ENCODE measurements at places on chromosomes 4 and X.

DNA sequence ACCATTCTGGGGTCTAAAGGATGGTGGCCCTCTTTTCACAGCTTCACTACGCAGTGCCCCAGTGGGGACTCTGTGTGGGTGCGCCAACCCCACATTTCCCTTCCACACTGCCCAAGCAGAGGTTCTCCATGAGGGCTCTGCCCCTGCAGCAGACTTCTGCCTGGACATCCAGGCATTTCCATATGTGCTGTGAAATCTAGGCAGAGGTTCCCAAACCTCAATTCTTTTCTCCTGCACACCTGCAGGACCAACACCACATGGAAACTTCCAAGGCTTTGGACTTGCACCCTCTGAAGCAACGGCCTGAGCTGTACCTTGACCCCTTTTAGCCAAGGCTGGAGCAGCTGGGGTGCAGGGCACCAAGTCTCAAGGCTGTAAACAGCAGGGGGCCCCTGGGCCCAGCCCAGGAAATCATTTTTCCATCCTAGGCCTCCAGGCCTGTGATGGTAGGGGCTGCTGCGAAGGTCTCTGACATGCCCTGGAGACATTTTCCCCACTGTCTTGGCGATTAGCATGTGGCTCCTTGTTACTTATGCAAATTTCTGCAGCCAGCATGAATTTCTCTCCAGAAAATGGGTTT lies 30.1 kb downstream of the HMGB3 start:
- DNase-seq = no peak

DNA sequence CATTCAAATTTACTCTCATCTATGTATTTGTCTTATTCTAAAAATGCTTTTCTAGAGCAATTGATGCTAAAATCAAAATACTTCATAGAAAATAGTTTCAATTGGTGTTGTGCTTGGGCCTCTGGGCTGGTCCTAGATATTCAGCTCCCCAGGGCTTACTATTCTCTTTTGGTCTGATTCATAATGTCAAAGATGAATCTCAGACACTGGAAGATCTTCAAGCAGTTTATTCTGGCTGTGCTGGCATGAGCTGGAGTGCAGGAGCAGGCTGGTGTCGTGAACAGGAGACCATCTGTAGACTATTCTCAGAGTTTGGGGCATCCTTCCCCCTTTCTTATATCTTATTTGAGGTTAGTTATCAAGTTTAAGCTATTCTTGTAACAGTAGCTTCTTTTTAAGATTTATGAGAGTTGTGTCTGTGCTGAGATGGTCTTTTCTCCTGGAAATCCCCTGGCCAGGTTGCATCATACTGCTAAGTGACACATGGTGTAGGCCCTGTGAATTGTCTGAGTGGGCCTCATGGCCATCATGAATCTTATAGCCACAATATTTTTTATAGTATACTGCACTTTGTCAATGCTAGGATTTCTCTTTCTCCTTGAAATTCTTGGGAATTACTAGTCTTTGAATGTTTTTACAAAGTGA lies 1624.0 kb upstream of the IGFBP7 start:
- no peak for DNase-seq

DNA sequence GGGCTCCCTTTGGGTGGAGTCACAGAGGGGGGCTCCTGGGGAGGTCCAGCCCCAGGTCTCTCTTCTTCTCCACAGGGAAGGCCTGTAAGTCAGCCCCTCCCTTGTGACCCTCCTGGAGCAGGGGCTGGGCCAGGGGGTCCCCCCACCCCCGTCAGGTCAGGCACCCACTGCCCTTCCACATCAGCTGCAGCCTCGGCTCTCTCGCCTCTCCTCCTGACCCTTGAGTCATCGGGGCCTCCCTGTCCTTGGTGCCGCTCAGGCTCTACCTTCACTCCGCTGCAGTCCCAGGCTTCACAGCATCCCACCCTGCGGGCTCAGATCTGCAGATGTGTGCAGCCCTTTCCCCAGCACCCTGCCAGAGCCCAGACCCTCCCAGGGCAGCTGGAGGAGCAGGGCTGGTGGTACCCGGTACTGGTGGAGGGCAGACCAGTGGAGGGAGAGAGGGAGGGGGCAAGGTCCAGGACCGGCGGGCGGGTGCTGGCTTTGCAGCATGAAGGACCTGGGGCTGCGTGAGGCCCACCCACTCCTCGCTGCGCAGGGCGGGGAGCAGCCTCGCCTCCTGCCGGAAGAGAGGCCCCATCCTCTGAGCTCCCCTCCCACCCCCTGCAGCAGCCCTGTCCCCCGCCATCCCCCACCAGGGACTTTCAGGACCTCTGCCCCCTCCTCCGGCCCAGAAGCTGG lies 117.1 kb downstream of the FAM53A start:
- DNase-seq = no peak

DNA sequence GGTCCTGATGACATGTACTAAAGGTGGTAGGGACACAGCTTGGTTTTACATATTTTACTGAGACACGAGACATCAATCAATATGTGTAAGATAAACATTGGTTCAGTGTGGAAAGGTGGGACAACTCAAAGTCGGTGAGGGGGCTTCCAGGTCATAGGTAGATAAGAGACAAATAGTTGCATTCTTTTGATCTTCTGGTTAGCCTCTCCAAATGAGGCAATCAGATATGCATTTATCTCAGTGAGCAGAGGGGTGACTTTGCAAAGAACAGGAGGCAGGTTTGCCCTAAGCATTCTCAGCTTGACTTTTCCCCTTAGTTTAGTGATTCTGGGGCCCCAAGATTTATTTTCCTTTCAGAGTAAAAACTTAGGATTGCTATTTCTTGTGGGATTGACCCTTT lies 706.9 kb downstream of the GLUD2 start:
- no peak for DNase-seq

DNA sequence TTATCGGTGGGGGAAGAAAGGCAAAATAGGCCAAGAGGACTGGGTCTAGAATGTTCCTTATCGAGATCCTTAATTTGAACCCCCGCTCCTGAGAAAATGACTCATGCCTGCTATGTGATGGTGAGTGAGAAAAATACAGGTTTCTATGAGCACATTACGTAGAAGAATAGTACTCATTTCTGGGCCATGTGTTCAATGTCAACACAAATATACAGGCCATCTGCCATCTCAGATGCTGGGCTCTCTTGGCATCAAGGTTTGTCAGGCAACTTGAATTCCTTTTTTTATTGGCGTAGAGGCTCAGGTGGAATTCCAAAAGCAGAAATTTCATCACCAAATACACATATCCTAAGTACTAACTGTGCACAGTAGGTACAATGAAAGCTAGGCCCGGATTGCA lies 81.4 kb upstream of the TRIM2 start:
- DNase-seq = no peak

GRCh38 chr4:4866124-4866865 lies 6.8 kb downstream of the MSX1 start:
- no peak for DNase-seq

DNA sequence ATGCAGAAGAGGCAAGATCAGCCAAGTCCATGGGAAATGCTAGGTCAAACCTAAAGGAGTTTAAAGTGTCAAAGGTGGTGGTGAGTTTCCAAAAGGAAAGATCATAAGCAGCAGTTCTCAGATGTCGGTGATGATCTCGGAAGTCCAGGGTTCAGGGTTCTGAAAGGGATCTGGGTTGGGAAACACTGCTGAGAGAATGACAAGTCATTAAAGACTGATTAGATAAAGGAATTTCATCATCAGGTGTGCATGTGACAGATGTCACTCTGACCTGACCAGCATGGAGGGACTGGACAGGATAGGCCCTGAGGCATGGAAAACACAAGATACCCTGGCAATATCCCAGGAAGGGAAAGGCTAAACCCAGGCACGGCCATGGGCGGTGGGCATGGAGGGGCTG lies 195.7 kb upstream of the TBL1X start:
- no peak for DNase-seq

GRCh38 chrX:16528620-16529019 lies 121.3 kb upstream of the S100G start:
- no peak for DNase-seq

- no peak for DNase-seq
Observed at GRCh38 chrX:16096141-16096540, 27.2 kb upstream of the GRPR start.

DNA sequence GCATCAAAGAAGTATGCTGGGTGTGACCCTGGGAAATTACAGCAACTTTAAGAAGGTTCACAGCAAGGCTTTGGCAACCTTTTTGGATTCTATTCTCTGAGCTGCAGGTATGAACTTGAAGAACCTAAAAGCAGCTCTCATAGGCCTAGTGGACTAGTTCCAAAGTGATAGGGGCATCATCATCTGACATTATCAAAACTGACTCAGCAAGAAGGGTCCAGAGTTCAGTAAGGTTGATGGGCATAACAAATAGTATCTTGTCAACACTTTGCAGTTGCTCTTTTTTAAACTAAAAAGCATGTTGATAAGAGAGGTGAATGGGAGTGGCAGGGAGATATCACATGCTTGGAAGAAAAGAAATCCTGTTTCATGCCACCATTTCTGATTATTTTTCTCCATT lies 249.3 kb downstream of the ZNF674 start:
- no peak for DNase-seq

All from stromal cell of bone marrow (primary cell).